ENCODE measurements at places on chromosomes 3 and 15.

- H3K36me3 ChIP-seq, result no peaks in the 10 kb centered on the region
- no peak for DNase-seq
- no peaks in the 10 kb centered on the region for H3K4me1 ChIP-seq
- H3K27me3 ChIP-seq, result no peaks in the 10 kb centered on the region
- H3K4me3 ChIP-seq, result no peak overlapping the region
These were observed 220.7 kb upstream of the GAP43 start for GRCh38 chr3:115402651-115403050.

GRCh38 chr3:129605922-129606635 is 397 bp downstream of the PLXND1 start:
- peak; percentile 72 for DNase-seq
- H3K36me3 ChIP-seq, result peaks cover 15% of the 10 kb centered on the region
- peak overlapping the region; percentile 85 for H3K4me3 ChIP-seq
- H3K27me3 ChIP-seq, result no peaks in the 10 kb centered on the region
- H3K4me1 ChIP-seq, result peaks cover 65% of the 10 kb centered on the region

DNA sequence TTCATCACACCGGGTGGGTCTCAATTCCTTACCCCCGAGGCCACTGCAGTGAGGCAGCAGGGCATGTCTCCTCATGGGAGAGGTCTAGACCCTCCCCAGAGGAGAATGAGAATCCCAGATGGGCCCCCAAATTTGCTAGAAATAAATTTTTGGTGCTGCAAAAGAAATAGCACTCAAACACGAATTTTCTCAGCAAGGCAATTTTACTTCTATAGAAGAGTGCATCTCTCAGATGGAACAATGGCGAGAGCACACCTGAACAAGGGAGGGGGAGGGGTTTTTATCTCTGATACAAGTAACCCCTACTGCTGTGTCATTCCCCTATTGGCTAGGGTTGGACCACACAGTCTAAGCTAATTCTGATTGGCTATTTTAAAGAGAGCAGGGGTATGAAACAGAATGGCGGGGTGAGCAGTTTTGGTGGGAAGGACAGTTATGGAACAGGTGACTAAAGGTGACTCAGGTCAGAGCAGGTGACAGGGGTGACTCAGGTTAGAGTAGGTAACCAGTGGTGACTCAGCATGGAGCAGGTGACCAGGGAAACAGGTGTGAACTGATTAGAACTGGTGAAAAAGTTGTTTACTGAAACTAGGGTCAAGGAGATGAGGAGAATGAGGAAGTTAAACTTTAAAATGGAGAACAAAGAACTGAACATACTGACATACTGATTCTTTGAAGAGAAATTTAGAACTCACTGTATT is 93.0 kb upstream of the WNT7A start:
- H3K36me3 ChIP-seq, result no peaks in the 10 kb centered on the region
- DNase-seq, result no peak
- H3K27ac ChIP-seq, result no peak overlapping the region
- no peaks in the 10 kb centered on the region for H3K4me1 ChIP-seq
- no peaks in the 10 kb centered on the region for H3K27me3 ChIP-seq
- no peak overlapping the region for H3K4me3 ChIP-seq

DNA sequence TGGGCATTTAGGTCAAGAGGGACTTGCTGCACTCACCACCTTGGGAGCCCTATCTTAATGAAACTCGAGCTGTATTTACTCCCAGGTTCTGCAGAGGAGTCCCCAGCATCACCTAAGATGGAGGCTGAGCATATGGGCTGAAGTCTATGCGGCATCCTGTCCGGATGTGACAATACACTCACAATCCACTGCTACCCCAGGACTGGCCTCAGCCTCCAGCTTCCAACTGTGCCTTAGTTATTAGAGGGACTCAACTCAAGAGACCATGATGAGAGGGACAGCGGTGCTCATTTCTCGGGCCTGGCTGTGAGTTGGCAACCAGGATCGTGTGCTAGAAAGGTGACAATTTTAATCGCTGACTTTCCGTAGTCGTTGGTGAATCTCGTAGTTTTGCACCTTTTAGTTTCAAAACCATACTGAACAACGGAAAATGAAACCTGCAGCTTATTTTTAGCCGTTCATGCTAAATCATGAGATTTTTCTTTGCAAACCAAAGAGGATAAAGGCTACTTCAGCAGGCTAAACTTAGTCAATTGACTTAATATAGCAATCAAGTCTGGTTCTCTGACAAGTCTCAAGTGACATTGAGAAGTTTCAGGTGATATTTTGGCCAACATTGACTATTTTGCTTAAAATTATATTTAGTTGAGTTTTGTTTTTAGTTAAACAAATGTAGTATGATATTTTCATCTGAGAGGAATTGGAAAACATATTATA is 11.1 kb downstream of the ZBTB38 start:
- H3K4me1 ChIP-seq, result peaks cover 8% of the 10 kb centered on the region
- peaks cover 23% of the 10 kb centered on the region for H3K36me3 ChIP-seq
- H3K27me3 ChIP-seq, result no peaks in the 10 kb centered on the region

- H3K27ac ChIP-seq, result no peak overlapping the region
- H3K36me3 ChIP-seq, result no peaks in the 10 kb centered on the region
- H3K27me3 ChIP-seq, result no peaks in the 10 kb centered on the region
These were observed 78.5 kb downstream of the TRAK1 start for GRCh38 chr3:42169579-42170120.

DNA sequence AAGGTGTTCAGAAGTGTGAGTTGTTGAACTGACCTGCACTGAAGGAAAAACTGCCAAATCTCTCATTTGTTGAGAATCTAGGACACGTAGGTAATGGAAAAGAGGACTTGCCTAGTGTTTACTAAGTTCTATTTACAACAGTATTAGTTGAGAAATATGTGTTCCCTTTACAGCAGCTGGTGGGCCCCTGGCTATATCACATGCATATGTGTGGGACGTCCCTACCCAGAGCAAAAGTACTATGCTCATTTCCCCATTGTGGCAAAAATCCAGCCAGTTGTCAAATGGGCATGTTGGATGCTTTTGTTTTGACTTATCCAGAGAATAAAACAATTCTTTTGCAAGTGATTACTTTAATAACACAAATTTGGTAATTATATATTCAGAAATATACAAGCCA is 113.3 kb upstream of the PTX3 start:
- H3K4me1 ChIP-seq, result peaks cover 2% of the 10 kb centered on the region
- no peaks in the 10 kb centered on the region for H3K27me3 ChIP-seq
- no peak for DNase-seq

- H3K27me3 ChIP-seq, result peaks cover 34% of the 10 kb centered on the region
- H3K27ac ChIP-seq, result no peak overlapping the region
- DNase-seq, result no peak
- H3K4me1 ChIP-seq, result peaks cover 15% of the 10 kb centered on the region
- H3K4me3 ChIP-seq, result no peak overlapping the region
These were observed 8.9 kb downstream of the INSYN1 start for GRCh38 chr15:73744293-73744692.

- H3K4me1 ChIP-seq, result peaks cover 6% of the 10 kb centered on the region
- H3K4me3 ChIP-seq, result no peak overlapping the region
- peak; percentile 86 for DNase-seq
- H3K27me3 ChIP-seq, result no peaks in the 10 kb centered on the region
- H3K36me3 ChIP-seq, result no peaks in the 10 kb centered on the region
These were observed 99.0 kb downstream of the MITF start for GRCh38 chr3:69838217-69838616.

- peak overlapping the region; percentile 90 for H3K27ac ChIP-seq
- peak overlapping the region; percentile 94 for H3K4me3 ChIP-seq
- H3K4me1 ChIP-seq, result peaks cover 9% of the 10 kb centered on the region
- H3K27me3 ChIP-seq, result no peaks in the 10 kb centered on the region
- H3K36me3 ChIP-seq, result peaks cover 42% of the 10 kb centered on the region
These were observed 885 bp downstream of the CDV3 start for GRCh38 chr3:133574260-133574881.

GRCh38 chr3:185729337-185730055 is 95.3 kb downstream of the IGF2BP2 start:
- peaks cover 13% of the 10 kb centered on the region for H3K4me1 ChIP-seq
- peak overlapping the region; percentile 69 for H3K27ac ChIP-seq
- H3K27me3 ChIP-seq, result no peaks in the 10 kb centered on the region
- H3K4me3 ChIP-seq, result no peak overlapping the region
- H3K36me3 ChIP-seq, result no peaks in the 10 kb centered on the region
- DNase-seq, result peak; percentile 76
